Activated CD4-positive, alpha-beta T cell treated with anti-CD3 and anti-CD28 coated beads, Interleukin-2, amount 50 U/mL, for 4 hours (primary cell): ENCODE measurements at places on chromosomes 3 and 15.

DNA sequence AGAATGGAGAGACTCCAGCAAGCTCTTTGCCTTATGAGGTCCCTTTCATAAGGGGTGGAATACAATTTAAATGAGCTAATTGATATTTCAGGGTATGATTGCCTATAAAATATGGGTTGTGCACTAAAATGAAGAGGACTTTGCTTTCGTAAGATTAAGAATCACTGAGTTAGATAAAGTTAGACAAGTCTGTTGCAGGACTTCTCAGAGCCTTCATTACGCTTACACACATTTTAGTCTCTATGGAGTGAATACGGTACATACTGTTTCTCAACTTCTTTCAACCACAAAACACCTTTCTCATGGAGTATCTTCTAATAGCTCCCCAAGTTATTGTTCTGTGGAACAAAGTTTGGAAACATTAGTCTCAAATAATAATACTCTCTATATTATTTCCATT, 17.8 kb upstream of the MYRIP start:
- no peak for DNase-seq

- no peak for DNase-seq
Observed at GRCh38 chr3:50230104-50230793, 5.8 kb upstream of the GNAI2 start.

GRCh38 chr3:111618945-111619344, 23.8 kb upstream of the ZBED2 start:
- DNase-seq = no peak

DNA sequence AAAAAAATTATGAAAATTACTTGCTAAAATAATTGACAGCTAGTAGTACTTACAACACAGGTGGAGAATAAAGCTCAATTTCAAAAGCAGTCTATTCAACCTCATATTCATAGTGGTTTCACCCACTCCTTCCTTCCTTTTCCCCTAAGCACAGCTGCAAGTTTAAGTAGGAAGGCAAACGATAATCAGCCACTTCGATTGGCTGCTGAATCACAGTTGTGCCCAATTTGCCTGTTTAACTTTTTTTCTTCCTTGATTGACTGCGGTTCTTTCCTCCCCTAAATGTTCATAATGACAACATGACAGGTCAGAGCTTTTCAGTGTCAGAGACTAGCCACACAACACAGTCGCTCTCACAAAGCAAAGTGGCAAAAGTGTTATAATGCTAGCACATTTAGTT, 468.0 kb upstream of the GBE1 start:
- no peak for DNase-seq

DNA sequence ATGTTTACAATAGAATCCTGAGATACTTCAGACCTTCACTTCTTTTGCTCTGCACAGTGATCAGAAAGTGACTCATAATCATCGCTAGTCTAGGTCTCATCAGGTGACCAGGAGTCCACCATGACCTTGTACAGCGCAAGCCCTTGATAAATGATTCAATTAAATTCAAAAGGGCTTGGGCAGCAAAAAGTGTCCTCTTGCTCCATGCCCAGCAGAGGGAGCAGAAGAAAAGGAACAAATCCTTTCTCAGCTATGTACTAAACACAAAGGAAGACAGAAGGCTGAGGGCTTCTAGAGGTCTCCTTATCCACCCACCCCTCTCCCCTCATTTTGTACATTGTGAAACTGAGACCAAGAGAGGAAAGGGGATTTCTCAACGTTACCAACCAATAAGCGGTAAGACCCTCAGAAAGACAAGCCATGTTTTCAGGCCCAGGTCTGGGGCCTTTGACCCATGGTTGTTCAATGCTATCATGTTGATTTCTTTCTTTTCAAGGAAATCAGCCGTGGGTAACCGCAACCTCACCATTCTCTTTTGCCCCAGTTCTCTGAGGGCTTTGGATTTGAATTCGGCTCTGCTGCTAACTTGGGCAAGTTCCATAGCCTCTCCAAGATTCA, 74.8 kb downstream of the AQP9 start:
- no peak for DNase-seq

DNA sequence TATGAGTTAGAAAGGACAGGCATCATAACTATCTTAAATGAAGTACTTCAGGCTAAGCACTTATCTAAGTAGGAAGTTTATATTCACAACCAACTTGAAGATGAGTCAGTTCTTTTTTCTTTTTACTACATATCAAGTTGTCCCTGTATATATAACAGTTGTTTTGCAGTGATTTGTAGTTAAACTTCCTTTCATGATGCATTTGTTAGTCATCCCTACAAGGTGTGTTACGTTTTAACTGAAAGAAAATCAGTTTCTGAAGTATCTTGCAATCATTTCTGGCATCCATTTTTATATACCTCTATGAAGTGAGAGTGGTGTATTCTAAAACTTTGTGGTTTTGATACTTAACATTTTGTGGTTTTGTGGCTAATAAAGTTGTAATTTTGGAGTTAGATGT, 46.1 kb downstream of the ZFAND6 start:
- DNase-seq = no peak

- no peak for DNase-seq
Observed at GRCh38 chr15:57504599-57504940, 87.1 kb upstream of the MYZAP start.

DNA sequence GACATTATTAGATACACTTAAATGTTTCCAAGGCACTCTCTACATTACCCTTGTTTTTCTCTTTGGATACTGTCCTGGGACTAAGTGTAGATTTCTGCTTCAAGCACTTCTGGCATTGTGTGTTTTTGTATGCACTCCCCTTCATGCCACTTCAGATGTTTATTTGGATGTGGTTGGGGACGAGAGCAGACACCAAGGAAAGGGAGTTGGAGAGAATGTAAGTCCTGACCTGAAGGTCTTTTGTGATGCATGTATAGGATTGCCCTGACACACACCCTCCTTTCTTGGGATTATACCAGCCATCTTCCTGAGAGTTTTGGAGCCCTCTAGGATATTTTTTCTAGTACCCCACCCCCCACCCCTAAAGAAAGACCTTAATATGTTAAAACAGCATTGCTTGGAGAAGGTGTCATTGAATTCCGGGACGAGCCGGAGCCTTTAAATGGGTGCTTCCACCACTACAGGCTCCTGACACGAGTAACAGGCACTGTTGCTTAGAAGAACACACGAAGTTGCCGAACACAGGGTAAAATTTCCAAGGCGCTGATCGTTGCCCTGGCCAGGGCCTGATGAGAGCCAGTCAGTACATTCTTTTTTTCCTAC, 22.7 kb downstream of the PSMD6 start:
- no peak for DNase-seq

- DNase-seq = no peak
Observed at GRCh38 chr3:31275038-31275572, 257.6 kb upstream of the STT3B start.

GRCh38 chr3:65401359-65402305, 637.1 kb downstream of the MAGI1 start:
- no peak for DNase-seq

GRCh38 chr15:78977091-78977571, 32.3 kb upstream of the CTSH start:
- no peak for DNase-seq

- DNase-seq = no peak
Observed at GRCh38 chr15:50192926-50193620, 11.1 kb downstream of the SLC27A2 start.

DNA sequence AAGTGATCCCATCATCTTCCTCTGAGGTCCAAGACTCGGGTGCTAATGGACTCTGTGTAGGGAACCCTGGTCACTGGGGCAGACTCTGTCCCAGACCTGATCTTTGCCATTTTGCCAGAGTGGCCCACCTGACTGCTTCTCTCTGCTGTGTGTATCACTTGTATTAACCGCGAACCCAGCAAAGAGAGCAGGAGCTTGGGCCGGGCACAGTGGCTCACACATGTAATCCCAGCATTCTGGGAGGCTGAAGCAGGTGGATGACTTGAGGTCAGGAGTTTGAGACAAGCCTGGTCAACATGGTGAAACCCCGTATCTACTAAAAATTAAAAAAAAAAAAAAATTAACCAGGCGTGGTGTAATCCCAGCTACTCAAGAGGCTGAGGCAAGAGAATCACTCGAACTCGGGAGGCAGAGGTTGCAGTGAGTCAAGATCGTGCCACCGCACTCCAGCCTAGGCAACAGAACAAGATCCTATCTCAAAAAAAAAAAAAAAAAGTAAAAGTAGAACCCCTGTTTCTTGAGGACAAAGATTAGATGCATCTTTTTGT, 32.9 kb upstream of the CYP11A1 start:
- no peak for DNase-seq

DNA sequence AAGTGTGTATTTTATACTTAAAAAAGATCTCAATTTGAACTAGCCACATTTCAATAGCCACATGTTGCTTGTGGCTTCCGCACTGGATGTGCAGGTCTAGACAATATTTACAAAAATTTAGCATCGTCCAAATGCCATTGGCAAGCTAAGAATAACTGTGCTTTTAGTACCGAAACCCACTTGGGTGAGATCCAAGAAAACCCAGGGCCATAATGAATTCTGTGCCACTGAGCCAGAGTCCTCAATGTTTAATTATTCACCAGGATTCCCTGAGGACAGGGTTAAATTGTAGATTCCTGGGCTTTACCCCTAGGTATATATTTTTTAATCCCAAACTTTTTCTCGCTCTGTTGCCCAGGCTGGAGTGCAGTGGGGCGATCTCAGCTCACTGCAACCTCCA, 22.9 kb upstream of the PTPRG start:
- DNase-seq = no peak

DNA sequence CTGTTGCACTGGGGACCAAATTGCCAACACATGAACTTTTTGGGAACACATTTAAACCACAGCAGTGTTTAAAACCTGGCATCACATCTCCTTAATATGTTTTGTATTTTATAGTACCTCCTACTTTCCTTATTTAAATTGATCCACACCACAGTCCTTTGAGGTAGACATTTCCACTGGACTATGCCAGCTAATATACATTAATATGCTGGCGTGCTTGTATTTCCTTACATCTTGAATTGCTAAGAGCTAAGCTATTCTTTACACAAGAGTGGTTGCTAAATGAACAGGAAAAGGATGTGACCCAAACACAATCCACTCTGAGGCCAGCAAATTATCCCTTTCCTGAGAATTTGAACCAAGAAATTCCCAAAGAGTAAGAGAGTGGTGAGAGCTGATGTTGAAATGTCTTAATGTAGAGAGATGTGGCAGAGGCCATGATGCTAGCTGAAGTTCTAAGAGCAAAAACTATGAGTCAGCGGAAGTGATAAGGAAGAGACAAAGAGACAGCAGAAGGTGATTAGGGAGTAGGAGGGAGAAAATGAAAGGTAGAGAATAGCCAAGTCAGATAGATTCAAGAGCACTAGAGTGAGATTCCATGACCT, 131.2 kb downstream of the CD47 start:
- DNase-seq = no peak

DNA sequence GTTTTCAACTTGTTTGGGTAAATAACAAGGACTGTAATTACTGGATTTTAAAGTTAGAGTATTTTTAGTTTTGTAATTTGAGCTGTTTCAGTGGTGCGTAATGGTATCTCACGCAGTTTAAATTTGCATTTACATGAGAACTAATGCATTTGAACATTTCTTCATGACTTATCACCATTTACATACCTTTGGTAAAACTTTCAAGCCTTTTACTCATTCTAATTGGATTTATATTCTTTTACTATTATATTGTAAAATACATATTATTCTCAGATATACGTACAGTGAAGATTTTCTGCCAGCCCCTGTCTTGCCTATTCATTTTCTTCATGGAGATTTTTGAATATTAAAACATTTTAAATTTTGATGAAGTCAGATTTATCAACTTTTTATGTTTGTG, 703.8 kb downstream of the MECOM start:
- no peak for DNase-seq

- no peak for DNase-seq
Observed at GRCh38 chr3:98182196-98182595, 15.7 kb downstream of the OR5H15 start.

DNA sequence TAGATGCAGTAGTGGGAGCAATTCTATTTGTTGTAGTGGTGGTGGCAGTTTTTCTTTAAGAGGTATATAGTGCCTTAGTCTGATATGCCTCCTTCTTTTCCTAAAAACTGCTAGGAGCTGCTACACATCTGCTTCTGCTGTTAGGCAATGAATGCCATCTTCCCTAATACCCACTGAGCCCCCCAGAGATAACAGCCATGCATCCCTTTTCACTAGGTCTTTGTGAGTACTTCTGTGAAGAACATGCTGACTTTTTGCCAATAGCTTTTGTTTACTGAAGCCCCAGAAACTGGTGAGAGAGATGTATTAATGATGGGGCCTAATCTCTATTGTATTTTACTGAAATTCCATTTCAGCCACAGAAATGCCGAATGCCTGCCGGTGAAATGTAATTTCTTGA, 92.6 kb upstream of the CHL1 start:
- DNase-seq = no peak

DNA sequence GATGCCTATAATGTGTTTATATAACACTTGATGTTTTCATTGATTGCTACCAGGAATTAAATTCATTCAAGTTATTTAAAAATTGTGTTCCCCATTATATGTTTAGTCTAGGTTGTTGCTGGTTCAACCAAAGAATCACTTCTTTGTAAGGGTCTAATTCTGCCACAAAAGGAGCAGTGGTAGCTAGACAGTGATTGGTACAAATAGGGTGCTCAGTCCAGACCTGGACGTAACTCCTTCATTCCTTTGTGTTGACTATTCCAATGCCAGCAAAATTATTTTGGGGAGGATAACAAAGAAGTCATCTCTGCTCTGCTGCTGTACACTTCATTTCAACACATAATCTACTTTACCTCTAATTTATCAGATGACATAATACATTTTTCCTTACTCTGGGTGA, 1.2 kb downstream of the CHMP2B start:
- DNase-seq = no peak

- no peak for DNase-seq
Observed at GRCh38 chr3:169790219-169790618, 17.0 kb downstream of the MYNN start.

GRCh38 chr3:48891606-48892005, 7.1 kb downstream of the SLC25A20 start:
- DNase-seq = no peak

DNA sequence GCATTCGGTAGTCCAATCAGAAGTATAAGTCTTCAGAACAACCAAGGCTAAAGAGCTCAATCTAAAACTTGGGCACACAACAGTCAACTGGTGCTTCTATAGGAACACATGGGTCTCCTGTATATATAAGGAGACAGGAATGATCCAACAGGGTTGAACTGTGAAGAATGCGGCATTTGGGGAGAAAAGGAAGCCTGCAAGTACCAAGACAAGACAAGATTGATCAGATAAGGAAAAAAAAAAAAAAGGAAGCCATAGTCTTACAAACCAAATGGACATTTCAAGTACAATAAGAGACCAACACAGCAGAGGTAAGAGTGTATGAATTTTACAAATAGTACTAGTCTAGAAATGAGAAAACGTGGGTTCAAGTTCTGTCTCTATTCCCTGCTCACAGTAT, 6.5 kb downstream of the CPEB1 start:
- DNase-seq = no peak
